ENCODE measurements at places on chromosomes 13 and 19.

DNA sequence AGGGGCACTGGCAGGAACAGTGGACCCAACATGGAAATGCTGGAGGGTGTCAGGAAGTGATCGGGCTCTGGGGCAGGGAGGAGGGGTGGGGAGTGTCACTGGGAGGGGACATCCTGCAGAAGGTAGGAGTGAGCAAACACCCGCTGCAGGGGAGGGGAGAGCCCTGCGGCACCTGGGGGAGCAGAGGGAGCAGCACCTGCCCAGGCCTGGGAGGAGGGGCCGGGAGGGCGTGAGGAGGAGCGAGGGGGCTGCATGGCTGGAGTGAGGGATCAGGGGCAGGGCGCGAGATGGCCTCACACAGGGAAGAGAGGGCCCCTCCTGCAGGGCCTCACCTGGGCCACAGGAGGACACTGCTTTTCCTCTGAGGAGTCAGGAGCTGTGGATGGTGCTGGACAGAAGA, 4.1 kb downstream of the KLK2 start:
- no peak overlapping the region for H3K27ac ChIP-seq
- peaks cover 13% of the 10 kb centered on the region for H3K27me3 ChIP-seq
- H3K36me3 ChIP-seq = no peaks in the 10 kb centered on the region
- no peak overlapping the region for H3K4me3 ChIP-seq
- H3K4me1 ChIP-seq = no peaks in the 10 kb centered on the region

DNA sequence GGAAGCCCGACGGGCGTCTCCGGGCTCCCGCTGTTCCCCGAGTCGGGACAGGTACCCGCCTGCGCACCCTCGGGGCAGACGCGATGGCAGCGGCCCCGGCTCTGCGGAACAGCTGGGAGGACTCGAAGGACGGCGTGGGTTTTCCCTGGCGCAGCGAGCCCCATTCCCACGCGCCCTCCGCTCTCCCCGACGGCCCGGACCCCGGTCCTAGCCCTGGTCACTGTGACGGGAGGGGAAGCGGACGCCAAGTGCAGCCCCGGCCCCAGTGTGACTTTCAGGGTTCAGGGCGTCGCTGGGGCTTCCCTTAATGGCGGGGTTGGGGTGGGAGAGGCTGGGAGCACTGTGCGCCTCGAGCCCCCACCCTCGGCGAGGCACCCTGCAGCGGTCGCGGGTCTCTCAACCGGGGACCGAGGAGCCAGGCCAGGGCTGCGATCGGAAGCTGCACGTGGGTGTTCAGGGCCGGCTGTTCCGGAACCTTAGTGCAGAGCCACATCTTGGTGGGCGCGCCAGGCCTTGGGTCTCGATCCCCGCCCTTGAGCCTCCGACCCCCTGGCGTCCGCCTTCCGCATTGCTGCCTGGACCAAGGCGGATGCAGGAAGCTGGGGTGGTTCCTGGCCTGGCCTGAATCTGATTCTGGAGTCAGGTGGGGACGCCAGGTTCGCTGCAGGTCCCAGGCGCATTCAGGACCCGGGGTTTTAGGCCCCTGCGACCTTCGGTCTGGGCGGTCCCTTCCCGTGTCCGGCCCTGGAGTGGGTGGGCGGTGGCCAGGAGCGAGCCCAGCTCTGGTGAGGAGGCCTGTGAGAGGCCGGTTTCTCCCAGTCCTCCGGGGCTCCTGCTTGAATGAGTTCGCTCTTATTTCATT, 3.5 kb downstream of the LGALS7B start:
- DNase-seq = no peak
- no peaks in the 10 kb centered on the region for H3K36me3 ChIP-seq
- H3K4me1 ChIP-seq = peaks cover 5% of the 10 kb centered on the region
- peak overlapping the region; percentile 16 for H3K27ac ChIP-seq
- H3K4me3 ChIP-seq = no peak overlapping the region

DNA sequence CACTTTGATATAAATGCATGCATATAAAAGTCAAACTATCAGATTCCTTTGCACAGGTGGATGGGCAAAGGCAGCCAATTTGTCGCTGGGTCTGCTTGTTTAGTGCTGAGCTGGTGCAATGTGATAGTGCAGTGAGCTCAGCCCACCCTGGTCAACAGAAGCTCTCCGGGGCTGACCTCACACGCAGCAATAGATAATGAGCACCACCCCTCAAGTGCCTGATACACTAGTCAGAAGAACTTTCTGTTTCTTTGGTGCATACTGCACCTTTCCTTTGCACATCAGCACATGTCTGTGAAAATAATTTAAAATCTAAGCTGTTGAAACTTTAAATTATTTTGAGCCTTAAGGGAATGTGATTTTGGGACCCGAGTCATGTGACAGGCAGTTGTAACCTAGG, 20.2 kb downstream of the ATP8A2 start:
- peaks cover 26% of the 10 kb centered on the region for H3K27me3 ChIP-seq
- H3K4me1 ChIP-seq = no peaks in the 10 kb centered on the region
- no peaks in the 10 kb centered on the region for H3K36me3 ChIP-seq
- DNase-seq = no peak
- H3K4me3 ChIP-seq = no peak overlapping the region

- H3K27ac ChIP-seq = no peak overlapping the region
- no peak overlapping the region for H3K4me3 ChIP-seq
These were observed 93.2 kb upstream of the CSNK1A1L start for GRCh38 chr13:37198629-37199028.

DNA sequence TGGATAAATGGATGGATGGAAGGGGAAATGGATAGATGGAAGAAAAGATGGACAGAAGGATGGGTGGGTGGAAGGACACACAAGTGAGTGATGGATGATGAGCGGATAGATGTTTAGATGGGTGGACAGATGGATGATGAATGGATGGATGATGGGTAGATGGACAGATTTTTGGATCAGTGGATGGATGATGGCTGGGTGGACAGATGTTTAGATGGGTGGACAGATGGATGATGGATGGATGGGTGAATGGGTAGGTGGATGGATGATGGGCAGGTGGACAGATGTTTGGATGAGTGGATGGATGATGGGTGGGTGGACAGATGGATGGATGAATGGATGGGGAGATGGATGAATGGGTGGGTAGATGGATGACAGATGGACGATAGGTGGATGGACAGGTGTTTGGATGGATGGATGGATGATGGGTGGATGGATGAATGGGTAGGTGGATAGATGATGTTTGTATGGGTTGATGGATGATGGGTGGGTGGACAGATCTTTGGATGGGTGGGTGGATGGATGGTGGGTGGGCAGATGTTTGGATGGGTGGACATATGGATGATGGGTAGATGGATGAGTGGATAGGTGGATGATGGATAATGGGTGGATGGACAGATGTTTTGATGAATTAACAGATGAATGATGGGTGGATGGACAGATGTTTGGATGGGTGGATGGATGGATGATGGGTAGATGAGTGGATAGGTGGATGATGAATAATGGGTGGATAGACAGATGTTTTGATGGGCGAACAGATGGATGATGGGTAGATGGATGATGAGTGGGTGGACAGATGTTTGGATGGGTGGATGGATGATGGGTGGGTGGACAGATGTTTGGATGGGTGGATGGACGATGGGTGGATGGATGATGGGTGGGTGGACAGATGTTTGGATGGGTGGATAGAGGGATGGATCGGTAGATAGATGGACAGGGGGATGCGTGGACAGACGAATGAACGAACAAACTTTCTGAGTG, 39.5 kb downstream of the CERS4 start:
- no peak for DNase-seq
- peaks cover 15% of the 10 kb centered on the region for H3K36me3 ChIP-seq
- H3K4me1 ChIP-seq = no peaks in the 10 kb centered on the region
- no peak overlapping the region for H3K4me3 ChIP-seq
- H3K27ac ChIP-seq = peak overlapping the region; percentile 7
- no peaks in the 10 kb centered on the region for H3K27me3 ChIP-seq

Measured in activated T-helper 1 cell treated with anti-CD3 and anti-CD28 coated beads, Interleukin-12 subunit alpha, Interleukin-12 subunit beta, Interleukin-2, Interleukin-4 antibody, amounts not matched to agents 30 ng/mL and 10 ng/mL and 1 ng/mL, durations not matched to agents 14 hours and 24 hours and 36 hours (primary cell).